ENCODE measurements at places on chromosomes 2 and 18.

GRCh38 chr2:216688731-216689340 lies 6.5 kb downstream of the IGFBP5 start:
- DNase-seq, result no peak

GRCh38 chr2:161983866-161984265 lies 90.1 kb downstream of the DPP4 start:
- DNase-seq, result no peak

DNA sequence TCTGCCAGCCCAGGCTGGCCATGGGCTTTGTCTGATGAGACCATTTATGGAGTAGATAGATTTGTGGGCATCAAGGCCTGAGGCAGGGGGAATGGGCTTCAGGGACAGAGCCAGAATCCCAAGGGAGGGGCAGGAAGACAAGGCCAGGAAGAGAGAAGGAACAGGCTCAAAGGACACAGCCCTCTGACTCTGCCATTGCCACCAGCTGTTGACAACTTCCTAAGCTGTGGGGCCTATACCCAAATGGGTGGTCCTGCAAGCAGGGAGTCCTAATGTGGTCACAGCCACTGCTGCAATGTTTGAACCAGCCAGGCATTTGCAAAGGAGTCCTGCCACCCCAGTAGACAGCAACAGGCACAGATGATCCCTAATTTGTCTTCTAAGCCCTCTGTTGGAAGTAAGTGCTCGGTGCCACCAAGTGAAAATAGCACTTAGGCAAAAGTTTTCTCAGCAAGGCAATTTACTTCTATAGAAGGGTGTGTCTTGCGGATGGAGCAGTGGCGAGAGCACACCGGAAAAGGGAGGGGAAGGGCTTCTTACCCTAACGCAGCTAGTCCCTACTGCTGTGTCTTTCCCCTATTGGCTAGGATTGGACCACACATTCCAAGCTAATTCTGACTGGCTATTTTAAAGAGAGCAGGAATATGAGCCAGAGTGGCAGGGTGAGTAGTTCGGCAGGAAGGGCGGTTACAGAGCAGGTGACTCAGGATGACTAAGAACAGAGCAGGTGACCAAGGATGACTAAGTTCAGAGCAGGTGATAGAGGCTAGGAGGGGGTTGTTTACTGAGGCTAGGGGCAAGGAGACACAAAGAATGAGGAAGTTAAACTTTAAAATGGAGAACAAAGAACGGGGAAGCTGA lies 47.2 kb downstream of the C1QL2 start:
- DNase-seq, result no peak

DNA sequence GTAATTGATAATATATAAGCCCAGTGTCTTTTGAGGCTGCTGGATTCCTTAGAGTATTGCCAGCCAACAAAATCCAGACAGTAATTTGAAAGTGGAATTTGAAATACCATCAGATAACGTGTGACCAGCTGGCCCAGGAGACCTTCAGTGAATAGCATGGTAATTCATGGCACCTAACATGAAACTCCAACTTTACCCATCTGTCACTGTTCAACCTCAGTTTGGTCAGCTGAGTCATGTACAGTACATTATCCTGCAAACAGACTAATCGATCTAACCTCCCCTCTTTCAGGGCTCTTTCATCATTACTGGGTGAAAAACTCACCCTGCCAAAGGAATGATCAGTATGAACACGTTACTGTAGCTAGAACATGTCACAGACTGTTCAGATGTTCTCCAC lies 230.6 kb downstream of the DOK6 start:
- no peak for DNase-seq

DNA sequence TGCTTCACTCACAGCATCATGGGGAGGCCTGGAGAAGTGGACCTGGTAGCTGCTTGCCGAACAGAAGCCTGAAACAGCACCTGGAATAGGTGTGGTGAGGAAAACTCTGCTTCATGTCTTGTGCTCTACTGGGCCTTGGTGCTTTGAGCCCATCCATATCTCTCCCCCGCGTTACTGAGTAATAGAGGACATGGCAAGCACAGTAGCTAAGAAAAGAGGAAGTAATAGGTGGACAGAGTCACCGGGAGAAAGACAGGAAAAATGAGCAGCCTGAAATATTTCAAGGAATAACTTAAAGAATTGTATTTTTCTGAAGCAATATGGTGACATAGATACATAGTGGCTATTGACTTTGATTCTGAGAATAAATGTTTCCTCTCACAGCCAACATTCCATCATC lies 14.0 kb upstream of the HNMT start:
- no peak for DNase-seq

DNA sequence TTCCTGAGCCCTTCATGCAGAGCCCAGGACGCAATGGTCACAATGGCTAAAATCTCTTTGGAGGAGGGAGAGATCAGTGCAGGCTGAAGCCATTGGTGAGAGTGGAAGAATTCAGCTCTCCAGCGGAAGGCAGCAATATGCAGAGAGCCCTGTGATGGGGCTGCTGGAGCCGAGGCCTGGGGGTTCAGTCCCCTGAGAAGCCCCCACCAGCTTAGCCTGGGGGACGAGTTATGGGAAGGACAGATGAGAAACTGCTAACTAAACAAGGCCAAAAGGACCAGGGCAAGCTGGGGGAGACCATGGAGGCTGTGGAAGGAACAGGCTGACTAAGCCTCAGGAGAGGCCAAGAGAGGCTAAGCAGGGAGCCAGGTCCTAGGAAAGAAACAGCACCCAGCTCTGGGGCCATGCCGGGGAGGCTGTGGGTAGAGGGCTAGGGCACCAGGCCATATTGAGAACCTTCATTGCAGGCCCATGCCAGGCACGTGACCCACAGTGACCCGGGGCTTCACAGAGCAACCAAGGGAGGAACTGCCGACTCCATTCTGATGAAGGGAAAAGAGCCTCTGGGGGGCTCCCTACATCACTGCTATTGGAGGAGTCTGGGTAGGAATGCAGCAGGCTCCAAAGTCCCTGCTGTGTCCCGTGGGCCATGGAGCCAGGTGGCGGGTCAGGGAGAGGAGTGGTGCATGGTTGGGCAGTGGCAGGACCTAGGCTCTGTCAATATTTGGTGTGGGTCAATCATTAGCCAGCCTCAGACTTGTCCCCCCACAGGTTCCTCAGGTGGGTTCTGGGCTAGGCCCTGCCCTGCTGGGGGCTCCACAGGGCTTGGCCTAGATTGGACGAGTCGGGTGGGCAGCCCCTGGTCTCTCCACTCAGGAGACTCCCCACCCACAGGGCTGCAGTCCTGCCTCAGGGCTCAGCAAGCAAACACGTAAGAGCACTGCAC lies 19.8 kb downstream of the PROC start:
- no peak for DNase-seq

GRCh38 chr2:140164449-140164848 lies 1384.3 kb upstream of the NXPH2 start:
- DNase-seq, result no peak

DNA sequence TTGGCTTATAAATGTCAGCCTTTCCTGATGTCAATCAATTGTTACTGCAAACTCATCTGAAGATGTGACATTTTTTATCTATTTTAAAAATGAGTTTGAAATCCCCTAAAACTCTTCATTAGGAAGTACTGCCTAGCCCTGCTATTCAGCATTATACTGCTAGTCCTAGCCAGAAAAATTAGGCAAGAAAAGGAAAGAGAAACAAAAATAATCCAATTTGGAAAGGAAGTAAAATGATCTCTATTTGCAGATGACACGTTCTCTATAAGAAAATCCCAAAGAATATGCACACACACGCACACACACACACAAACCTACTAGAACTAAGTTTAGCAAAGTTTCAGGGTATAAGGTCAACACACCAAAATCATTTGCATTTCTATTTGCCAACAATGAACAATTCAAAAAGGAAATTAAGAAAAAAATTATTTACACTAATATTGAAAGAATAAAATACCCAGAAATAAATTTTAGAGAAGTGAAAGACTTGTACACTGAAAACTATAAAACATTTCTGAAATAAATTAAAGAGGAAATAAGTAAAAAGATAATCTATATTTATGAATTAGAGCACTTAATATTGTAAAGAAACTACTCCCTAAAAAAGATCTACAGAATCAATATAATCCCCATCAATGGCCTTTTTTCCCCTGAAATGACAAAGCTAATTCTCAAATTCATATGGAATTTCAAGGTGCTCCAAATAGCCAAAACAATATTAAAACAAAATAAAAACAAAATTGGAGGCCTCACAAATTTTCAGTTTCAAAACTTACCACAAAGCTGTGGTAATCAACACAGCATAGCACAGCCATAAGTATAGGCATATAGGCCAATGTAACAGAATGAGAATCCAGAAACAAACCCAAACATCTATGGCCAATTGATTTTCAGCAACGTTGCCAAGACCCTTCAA lies 433.7 kb upstream of the TRIB2 start:
- no peak for DNase-seq

GRCh38 chr2:68263632-68264031 lies 11.3 kb upstream of the PPP3R1 start:
- no peak for DNase-seq

- peak; percentile 45 for DNase-seq
These were observed 576.0 kb downstream of the LRP1B start for GRCh38 chr2:141554810-141555209.

- DNase-seq, result no peak
These were observed 96.4 kb upstream of the FOSL2 start for GRCh38 chr2:28296243-28296642.

DNA sequence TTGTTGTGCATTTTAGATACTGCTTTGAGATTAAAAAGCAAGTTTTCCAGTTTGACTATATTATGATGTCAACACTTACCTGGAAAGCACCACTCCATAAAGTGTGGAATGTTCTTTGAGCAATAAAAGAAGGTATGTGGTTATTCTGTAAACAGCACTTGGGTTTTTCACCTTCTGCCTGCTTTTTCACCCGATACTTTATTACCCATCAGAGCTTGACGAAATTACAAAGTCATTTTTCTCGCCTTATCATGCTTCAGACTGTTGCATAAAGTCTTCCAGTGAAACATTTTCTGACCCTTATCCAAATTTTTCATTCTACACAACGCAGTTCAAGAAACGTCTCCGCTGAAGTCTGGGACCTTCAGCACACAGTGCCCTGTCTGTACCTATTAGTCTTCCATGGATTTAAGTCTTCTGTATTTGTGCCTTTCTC lies 25.2 kb downstream of the CAB39 start:
- no peak for DNase-seq

GRCh38 chr2:133892352-133892913 lies 324.2 kb upstream of the NCKAP5 start:
- DNase-seq, result no peak

- DNase-seq, result no peak
These were observed 308.4 kb upstream of the GCFC2 start for GRCh38 chr2:76019128-76019527.

GRCh38 chr2:10536569-10537133 lies 88.5 kb upstream of the ODC1 start:
- DNase-seq, result no peak

- no peak for DNase-seq
These were observed 136.2 kb downstream of the MTX2 start for GRCh38 chr2:176405477-176405876.

Data from retina (tissue), 1 donor.